AG09319 (cell line): ENCODE measurements at places on chromosomes 11 and 22.
A peak's percentile ranks its signal among the peaks of the same experiment; 100 is the strongest.

GRCh38 chr11:43954241-43954640, 11.8 kb downstream of the C11orf96 start:
- no peak for DNase-seq

- DNase-seq = peak; percentile 29
These were observed 33.5 kb upstream of the BID start for GRCh38 chr22:17807578-17808410.

GRCh38 chr11:130314750-130315285, at the start of gene ZBTB44:
Gene ZBTB44, minus strand, starts transcription at chr11:130314917. Its CDS starts 53,044 bp downstream, at chr11:130261873.
- DNase-seq = peak; percentile 77

DNA sequence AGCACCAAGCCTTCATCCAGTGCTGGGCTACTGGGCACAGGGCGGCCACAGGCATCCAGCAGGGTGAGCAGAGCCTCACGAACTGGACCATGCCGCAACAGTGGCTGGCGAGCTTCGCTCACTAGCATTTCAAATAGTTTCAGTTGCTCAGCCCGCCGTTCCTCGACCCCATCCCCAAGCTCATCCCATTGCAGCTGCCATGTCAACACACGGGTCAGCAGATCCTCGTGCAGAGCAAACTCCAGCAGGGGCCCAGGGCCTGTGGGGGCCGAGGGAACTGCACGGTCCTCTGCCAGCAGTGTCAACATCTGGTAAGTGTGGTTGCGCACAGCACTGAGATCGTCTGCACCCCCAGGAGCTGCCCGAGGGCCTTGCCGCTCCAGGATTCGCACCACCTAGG, 10.6 kb downstream of the FHIP1B start:
- no peak for DNase-seq

- no peak for DNase-seq
These were observed 81.9 kb downstream of the PPP2R1B start for GRCh38 chr11:111684251-111684650.

- no peak for DNase-seq
These were observed 100.7 kb downstream of the CELSR1 start for GRCh38 chr22:46436595-46437175.

GRCh38 chr11:94546886-94547285, 3.2 kb downstream of the FUT4 start:
- DNase-seq = no peak

- no peak for DNase-seq
These were observed 29.9 kb downstream of the MN1 start for GRCh38 chr22:27771637-27772036.

DNA sequence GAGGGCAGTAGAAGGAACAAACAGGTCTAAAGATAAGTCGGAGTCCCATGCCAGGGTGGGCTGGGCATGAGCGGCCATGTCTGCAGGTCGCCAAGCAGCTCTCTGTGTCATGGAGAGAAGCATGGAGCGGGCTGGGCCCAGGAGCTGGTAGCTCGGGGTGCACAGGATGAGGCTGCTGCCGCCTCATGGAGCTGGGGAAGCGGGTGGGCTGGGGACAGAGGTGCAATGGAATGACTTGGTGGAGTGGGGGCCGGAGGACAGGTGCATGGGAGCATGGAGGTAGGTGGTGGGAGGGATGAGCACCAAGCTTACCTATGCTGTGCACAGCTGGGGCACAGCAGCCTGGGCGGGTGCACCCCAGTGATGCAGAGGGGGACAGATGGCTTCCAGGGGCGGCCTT, 3.6 kb downstream of the NRXN2 start:
- no peak for DNase-seq

DNA sequence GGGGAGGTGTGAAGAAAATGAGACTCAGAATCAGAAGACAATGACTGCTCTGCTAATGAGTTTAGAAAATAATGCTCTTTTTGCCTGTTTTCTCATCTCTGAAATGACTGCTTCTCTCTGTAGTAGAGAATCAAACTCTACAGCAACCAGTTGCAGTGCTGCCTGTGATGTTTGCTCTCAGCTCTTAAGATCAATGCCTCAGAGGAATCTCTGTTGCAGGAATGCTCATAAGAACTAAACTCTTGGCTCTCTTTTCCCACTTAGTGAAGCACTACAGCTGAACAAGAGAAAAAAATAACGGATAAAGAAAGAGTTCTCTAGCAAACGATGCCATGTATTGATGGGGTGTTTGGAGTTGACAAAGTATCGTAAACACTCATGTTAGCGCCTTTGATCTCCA, 203.5 kb upstream of the SYN3 start:
- no peak for DNase-seq

GRCh38 chr11:119847853-119848252, 118.9 kb upstream of the NECTIN1 start:
- DNase-seq = no peak

DNA sequence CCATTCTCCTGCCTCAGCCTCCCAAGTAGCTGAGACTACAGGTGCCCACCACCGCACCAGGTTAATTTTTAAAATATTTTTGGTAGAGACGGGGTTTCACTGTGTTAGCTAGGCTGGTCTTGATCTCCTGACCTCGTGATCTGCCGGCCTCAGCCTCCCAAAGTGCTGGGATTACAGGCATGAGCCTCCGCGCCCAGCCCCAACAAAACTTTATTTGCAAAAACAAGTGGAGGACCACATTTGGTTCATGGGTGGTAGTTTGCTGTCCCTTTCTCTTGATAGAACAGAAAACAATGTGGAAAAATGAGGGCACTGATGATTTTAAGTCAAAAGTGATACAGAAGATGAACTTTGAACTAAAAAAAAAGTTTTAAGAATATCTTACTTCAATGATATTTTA, 121.8 kb upstream of the SERPIND1 start:
- DNase-seq = no peak
